ENCODE measurements at places on chromosomes 16 and 17.

DNA sequence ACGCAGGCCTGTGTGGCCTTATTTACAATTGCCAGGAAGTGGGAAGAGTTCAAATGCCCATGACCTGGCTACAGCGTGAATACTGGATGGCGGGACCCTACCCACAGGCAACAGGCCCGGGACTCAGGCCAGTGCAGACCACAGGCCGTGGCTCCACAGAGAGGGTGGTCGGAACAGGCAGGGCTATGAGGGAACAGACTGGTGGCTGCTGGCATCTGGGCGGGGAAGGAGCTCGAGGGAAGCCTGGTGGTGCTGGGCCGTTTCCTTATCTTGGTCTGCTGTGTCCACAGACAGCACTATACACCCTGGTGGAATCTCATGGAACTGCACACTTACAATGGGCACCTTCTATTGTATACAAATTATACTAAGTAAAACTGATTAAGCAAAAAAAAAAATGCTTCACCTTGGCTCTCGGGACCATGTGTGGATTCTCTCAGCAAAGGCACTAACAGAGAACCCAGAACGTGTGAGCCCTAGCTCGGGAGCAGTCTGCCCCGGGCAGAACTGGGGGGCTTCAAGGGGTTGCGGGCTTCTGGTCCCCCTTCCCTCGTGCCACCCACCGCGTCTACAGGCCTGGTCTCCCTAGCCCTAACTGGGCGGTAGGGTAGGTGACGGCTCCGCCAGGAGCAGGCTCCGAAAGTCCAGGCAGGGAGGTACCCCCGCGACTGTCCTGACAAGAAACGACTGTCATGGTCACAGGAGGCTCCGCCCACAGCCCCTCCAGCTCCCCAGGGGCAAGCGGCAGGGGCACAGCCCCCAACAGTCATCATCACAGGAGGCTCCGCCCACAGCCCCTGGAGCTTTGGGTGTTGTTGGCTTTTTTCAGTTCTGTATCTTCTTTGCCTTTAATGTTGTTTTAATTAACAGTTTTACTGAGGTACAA lies 21.8 kb downstream of the CEP131 start:
- DNase-seq, result peak; percentile 68

DNA sequence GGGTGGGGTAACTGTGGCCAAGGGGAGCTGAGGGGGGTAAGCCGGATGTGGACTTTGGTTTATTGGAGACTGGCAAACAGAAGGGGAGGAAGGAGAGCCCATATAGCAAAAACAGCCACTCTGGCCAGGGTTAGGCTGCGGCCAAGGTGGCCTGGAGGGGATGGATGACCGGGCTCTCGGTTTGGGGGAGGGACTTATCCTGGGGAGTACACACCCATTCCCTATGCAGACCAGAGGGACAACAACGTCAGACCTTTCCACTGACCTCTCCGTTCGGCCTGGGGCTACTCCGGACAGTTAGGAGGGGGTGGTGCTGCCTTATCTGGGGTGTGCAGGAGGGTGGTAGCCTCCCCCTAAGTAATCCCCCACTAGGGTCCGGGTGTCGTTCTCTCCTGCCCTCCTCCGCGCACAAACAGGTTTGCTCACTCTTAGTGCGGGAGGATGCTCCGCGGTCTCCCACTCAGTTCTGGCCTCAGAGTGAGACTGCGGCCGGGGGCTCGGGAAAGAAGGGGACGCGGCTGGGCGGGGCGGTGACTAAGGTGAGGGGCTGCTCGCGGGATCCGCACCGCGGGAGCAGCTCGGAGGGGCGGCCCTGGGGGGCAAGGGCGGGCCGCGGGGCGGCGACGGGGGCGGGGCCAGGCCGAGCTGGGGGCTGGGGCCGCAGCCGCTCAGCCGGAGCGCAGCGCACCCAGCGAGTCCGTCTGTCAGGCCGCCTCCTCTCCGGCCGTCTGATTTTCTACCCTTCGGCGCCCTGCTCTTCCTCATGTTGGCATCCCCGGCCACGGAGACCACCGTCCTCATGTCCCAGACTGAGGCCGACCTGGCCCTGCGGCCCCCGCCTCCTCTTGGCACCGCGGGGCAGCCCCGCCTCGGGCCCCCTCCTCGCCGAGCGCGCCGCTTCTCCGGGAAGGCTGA lies at the start of gene WNK4:
TSS of gene WNK4 (plus strand) at position 675 of the 915 bp plus-strand sequence. CDS start at position 764, 89 bp downstream.
- DNase-seq, result no peak

GRCh38 chr17:17356149-17356930 lies 53.2 kb downstream of the NT5M start:
- peak; percentile 92 for DNase-seq

GRCh38 chr17:3763777-3764170 lies 37.2 kb downstream of the ITGAE start:
- no peak for DNase-seq

GRCh38 chr17:77311371-77311981 lies 170.7 kb downstream of the SEC14L1 start:
- DNase-seq, result no peak

- no peak for DNase-seq
Observed at GRCh38 chr17:7208754-7209460, 10.7 kb downstream of the DLG4 start.

GRCh38 chr16:54936201-54936978 lies 5.7 kb downstream of the IRX5 start:
- DNase-seq, result no peak

DNA sequence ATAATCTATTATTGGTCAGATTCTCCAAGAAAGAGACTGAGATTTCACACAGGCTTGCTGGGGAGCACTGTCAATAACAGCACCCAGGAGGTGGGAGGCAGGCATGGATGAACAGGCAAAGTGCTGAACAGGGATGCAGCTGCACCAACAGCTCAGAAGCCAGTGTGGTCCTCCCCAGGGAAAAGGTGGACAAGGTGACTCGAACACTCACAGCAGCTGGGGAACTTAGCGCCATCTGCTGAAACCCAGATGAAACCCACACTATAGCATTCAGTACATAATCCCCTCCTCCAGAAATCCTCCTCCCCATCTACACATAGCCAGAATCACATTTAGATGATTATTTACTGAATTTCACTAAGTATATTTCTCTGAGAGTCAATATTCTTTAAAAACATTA lies 255.2 kb upstream of the WSB1 start:
- DNase-seq, result peak; percentile 23

DNA sequence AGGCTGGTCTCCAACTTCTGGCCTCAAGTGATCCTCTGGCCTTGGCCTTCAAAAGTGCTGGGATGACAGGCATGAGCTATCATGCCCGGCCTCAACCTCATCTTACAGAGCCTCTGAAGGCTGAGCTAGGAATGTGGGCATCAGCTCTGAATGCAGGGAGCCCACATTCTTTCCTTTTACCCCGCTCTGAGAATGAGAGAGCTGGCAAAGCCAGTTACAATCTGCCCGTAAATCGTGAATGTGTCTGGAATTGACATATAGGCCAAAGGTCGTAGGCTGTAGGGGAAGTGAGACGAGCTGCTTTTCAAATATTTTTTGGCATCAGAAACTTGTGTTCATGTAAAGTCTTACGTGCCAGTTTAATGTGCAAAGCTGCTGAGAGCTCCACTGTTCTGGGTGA lies 4.5 kb downstream of the TMEM238L start:
- no peak for DNase-seq

GRCh38 chr17:80790021-80790765 lies 201.4 kb upstream of the CHMP6 start:
- no peak for DNase-seq

DNA sequence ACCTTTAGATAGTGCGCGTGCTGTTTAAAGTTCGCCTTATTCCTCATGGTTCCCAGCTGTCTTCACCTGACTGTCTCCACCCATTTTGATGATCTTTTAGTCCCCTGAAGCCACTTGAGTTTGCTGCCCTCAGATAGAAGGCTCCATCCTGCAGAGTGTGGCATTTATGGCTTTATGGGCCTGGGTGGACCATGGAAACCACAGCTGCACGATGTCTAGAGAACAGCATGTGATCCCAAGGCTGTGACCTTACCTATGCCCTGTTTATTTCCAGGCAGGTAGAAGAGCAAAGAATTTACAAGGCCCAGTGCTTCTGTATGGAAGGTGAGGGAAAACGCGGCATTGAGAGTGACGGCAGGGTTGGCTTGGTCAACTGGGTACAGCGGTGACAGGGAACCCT lies 356.9 kb downstream of the SLC39A11 start:
- no peak for DNase-seq

GRCh38 chr17:76467809-76468633 lies 618 bp downstream of the AANAT start:
- no peak for DNase-seq

GRCh38 chr16:25366078-25366477 lies 108.4 kb upstream of the ZKSCAN2 start:
- DNase-seq, result peak; percentile 55

- no peak for DNase-seq
Observed at GRCh38 chr17:61591018-61591417, at the start of gene NACA2. Gene NACA2 (minus strand): TSS chr17:61591219. CDS start chr17:61591180, 39 bp downstream.

- DNase-seq, result peak; percentile 23
Observed at GRCh38 chr16:81521141-81521626, 76.6 kb downstream of the CMIP start.

- DNase-seq, result no peak
Observed at GRCh38 chr16:51635181-51635580, 484.1 kb upstream of the SALL1 start.

DNA sequence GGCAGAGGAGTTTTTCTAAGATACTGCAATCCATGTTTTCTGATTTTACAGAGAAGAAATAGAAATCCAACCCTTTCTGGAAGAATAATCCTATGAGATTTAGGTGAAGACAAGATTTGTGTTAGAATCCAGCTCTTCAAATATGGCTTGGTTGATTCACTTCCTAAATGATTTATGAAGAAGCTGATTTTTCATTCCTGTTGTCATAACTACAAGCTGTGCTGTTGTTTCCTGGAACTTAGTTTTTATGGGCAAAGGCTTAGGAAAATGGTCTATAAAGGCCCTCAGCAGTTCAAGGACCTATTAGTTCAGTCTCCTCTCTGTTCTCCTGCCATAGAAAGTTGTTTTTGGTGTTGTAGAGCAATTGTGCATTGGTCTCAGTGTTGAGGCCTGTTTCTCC lies 174.2 kb upstream of the FAM20A start:
- peak; percentile 29 for DNase-seq

- DNase-seq, result no peak
Observed at GRCh38 chr17:37520174-37520573, 30.5 kb downstream of the DUSP14 start.

DNA sequence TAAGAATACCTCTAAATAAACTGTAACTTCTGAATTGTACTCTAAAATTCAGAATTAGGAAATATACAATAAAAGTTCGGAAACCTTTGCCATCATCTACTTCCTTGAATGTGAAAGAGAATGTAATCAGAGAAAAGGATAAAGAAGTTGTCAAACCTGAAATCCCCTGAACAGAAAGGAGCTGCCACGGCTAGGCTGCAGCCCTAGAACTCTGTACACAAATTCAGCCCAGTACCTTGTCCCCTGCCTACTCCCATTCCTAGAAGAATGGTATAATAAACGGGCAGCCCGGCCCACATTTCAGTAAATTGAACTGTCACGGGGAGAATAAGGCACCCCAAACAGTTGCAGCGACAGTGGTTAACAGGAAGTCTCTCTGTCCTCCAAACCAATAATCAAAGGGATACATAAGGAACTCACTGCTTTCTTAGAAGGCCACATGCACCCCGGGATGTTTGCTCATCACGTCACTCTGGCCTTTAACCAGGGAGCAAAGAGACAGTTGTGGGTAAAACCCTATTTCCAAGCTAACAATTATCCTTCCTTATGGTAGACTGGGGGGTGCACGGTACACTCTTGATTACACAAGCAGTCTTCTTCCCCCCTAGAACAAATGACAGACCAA lies 24.3 kb upstream of the RFFL start:
- DNase-seq, result peak; percentile 55

Data from KBM-7 (cell line).